ENCODE measurements at places on chromosomes 6 and 20. TPM values are rescaled to one million over a fixed set of nuclear protein-coding genes. Genes with fewer than 3 reads are reported as not detected.

The ANGPT4 gene
- total RNA-seq = not detected

The SSR1 gene
- 157 TPM for total RNA-seq

The DEFB114 gene
- total RNA-seq = not detected

The PPP1R10 gene
- 109 TPM for total RNA-seq

The IER3 gene
- total RNA-seq = 34.3 TPM

The TRIM10 gene
- not detected for total RNA-seq

The ZBTB12 gene
- 1.5 TPM for total RNA-seq

The BPIFA3 gene
- total RNA-seq = not detected

The EFCAB8 gene
- total RNA-seq = 0.39 TPM

The DEFB132 gene
- not detected for total RNA-seq

The C6orf15 gene
- total RNA-seq = not detected
